T-helper 17 cell (primary cell): ENCODE measurements at places on chromosomes 2 and 18.

- DNase-seq, result no peak
Measured at GRCh38 chr2:157587576-157587975, 41.1 kb downstream of the ACVR1C start.

- no peak for DNase-seq
Measured at GRCh38 chr2:234438305-234438977, 58.4 kb downstream of the ARL4C start.

- DNase-seq, result no peak
Measured at GRCh38 chr2:16507655-16508489, 157.8 kb downstream of the CYRIA start.

DNA sequence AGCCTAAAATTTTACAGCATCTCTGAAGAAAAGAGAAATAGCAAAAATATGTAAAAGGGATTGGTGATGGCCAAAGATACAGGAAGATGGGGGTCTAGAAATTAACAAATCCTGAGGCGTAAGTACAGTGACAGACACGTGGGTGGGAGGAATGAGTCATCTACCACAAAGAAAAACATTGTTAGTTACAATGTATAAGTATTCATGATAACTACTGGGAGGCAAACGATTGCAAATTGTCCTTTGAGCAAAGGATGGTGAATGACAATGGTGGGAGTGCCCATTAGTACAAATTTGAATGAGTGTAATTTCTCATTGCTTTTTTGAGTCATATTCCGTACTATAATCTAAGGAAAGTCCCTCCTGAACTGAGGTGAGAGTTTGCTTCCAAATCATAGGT, 809.0 kb upstream of the FAM98A start:
- no peak for DNase-seq

GRCh38 chr2:23718931-23719700, 207.8 kb downstream of the ATAD2B start:
- DNase-seq, result no peak

DNA sequence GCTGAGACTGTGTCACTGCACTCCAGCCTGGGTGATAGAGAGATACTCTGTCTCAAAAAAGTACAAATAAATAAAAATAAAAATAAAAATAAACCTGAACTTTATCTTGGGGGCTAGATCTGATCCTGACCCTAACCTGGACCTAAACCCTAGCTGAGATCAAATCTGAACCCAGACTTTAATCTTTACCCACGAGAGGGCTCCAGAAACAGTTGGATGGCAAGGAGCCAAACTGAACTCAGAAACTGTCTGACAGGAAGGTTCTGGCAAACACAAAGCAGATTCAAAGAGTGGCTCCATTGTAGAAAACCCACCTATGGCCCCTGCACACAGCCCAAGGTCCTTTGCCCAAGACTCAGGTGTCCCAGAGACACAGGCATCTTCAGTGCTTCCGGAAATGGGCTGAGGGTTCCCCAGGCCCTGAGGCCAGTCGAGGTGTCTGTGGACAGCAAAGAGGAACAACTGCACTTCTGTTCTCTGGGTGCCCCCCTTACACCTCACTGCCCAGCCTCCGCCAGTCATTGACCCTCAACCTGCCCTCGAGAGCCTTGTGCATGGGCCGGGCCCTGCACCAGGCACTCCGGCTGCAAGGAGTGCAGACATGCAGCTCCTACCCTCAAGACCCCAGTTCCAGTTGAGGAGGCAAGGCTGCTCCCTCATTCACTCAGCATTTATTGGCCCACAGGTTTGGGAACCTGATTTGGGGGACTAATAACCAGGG, 95.2 kb downstream of the TFCP2L1 start:
- no peak for DNase-seq

- DNase-seq, result no peak
Measured at GRCh38 chr2:239457586-239458445, 57.0 kb upstream of the HDAC4 start.
